Brain (organoid and tissue), 16 donors: ENCODE measurements at places on chromosomes 11 and 22. TPM values are rescaled to one million over a fixed set of nuclear protein-coding genes. Genes with fewer than 3 reads are reported as not detected.

ADAMTS15 gene
- 1.3 TPM for polyA plus RNA-seq

UCP2 gene
- polyA plus RNA-seq = 461 TPM

MOGAT2 gene
- polyA plus RNA-seq = not detected

PLEKHA7 gene
- 8.9 TPM for polyA plus RNA-seq

BRD1 gene
- polyA plus RNA-seq = 22.4 TPM

ART1 gene
- not detected for polyA plus RNA-seq

CCDC87 gene
- 1.2 TPM for polyA plus RNA-seq

SMTN gene
- 32.3 TPM for polyA plus RNA-seq

GPHA2 gene
- not detected for polyA plus RNA-seq

TMPRSS6 gene
- polyA plus RNA-seq = 45.4 TPM

CRYBA4 gene
- polyA plus RNA-seq = not detected

SEPTIN3 gene
- 289 TPM for polyA plus RNA-seq

CST6 gene
- not detected for polyA plus RNA-seq

OR4D10 gene
- not detected for polyA plus RNA-seq

VSIG2 gene
- polyA plus RNA-seq = not detected

F2 gene
- not detected for polyA plus RNA-seq

SLC2A11 gene
- 21.1 TPM for polyA plus RNA-seq
